Hindlimb muscle (tissue), 1 donor: ENCODE measurements at places on chromosomes 6 and 20.

DNA sequence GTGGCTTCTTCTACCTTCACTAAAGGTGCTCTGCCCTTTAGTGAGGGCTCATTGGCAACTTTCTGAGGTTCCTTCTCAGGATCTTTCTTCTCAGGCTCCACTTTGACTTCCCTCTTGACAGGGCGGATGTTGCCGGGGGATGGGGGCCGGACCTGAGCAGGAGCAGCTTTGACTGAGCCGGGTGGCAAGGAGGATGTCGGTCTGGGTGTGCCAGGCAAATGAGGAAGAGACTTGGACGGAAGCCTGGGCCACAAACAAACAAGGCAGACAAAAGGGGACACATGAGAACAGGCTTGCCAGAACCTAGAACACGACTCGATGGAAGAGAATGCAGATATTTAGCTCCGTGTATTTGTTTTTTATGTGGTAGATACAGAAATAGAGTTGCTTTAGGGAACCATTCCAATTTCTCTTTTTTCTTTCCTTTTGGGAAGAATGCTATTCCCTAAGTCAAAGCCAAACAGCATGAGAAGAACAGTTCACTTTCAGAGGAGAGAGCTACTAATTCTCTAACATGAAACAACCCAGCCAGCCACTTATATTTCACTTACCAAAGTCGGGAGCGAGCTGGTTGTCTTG is 76.2 kb upstream of the BCLAF1 start:
- peak; percentile 15 for DNase-seq

DNA sequence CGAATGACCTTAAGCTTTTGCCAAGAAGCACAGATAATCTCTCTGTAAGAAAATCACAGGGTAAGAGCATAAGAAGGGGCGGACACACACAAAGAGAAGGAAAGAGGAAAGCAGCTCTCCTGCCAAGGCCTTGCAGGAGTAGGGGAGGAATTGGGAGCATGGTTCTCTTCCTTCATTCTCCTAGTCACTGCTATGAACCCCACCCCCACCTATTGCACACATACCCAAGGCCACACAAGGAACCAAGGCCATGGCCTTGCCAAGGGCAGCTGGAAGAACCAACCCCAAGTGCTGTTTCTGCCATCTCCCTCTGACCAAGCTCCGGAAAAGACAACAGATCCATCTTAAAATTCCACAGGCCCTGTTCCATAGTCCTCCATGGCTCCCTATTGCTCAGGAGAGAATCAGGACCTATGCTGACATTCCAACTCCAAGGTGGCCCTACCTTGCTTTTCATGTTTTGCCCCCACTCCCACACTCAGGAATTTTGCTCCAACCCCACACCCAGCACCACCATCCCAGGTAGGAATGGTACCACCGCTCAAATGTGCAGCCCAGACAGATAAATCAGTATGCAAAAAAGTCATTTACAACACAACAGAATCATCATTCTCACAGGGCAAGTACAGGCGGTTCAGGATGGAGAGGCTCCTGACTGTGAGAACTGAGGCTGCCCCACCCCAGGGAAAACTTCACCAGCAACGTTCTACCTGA is 31.3 kb downstream of the TRAM2 start:
- no peak for DNase-seq

- DNase-seq, result no peak
These were observed 312.1 kb upstream of the MAN1A1 start for GRCh38 chr6:119661628-119662027.

- no peak for DNase-seq
These were observed 8.7 kb downstream of the ZHX3 start for GRCh38 chr20:41308726-41309413.
